ENCODE measurements at places on chromosomes 4 and X.

DNA sequence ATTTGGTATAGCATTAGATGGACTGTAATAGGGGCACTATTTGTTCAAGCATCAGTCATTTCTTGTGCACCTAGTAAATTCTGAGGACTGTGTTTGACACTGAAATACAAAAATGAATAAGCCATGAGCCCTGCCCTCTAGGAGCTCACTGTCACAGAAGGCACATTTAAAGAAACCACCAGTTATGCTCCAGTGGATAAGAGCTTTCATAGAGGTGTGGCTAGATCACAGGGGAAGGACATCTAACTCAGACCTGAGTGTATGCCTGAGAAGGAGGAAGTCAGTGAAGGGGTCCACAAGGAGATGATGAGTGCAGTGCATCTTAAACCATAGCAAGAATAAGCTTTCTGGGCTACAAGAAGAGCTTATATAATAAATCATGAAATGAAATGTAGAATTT, 40.1 kb downstream of the BTC start:
- DNase-seq = no peak

- no peak for DNase-seq
Measured at GRCh38 chr4:76570141-76570973, 135.3 kb downstream of the SHROOM3 start.

DNA sequence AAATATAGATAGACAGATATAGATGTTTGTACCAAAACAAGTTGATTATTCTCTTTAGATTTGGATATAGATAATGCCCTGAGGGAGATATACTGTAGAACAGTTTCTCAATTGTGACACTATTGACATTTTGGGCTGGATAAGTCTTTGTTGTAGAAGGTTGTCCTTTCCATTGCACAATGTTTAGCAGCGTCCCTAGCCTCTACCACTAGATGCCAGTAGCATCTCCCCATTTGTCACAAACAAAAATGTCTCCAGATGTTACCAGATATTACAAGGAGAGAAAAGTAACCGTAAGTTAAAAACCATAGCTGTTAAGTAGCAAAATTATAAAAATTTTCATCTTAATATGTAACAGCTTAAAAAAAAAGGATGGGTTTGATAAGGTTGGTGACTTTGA, 2595.3 kb downstream of the ARAP2 start:
- DNase-seq = no peak

GRCh38 chrX:133497356-133497755, 82.1 kb upstream of the GPC4 start:
- DNase-seq = no peak

DNA sequence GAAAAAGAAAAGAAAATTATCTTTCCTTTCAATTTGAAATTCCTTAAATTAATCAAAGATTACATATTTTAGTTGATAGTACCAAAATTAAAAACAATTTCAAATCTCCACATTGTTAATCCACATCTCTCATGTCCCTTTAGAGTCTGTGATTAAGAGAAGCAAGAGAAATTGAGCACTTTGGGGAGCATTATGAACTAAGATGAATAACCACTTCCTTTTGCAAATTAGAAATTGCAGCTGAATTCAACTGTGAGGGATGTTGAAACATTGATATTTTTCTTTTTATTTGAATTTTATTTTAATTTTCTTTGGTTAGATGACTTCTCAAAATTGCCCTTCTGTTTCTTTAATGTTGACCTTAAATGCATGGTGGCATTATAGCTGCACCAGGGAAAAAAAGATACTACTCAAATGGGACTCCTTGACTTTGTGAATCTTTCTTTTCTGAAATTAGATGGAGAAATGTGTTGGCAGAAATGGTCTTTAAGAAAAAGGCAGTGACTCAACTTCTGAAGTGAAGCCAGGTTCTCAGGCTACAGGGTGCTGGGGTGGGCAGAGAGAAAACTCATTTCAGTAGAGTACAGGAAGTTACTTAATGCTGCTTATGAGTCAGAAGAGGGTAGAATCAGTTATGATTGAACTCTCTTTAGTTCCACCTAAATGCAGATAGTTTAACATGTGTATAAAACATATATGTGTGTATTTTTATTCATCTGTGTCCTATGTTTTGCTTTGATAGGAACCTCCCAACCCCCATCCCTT, 92.0 kb upstream of the TNIP3 start:
- DNase-seq = no peak

DNA sequence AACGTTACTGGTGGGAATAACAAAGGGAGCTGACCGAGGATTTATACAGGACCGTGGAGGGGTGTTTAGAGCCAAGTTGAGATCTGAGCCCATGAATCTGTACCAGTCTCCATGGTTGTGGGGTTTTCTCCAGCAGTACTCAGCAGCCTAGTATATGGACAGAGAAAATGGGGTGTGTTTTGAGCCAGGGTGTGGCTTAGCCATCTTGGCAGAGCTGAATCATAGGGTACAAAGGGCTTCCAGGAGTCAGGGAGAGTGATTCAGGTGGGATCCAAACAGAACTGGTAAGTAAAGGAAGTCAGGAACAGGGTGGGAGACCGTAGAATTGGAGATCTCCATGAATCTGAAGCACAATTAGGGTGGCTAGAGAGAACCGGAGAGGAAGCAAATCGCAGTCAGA, 7.4 kb upstream of the HPRT1 start:
- no peak for DNase-seq

GRCh38 chr4:135553213-135553612, 1351.6 kb upstream of the PABPC4L start:
- DNase-seq = no peak

DNA sequence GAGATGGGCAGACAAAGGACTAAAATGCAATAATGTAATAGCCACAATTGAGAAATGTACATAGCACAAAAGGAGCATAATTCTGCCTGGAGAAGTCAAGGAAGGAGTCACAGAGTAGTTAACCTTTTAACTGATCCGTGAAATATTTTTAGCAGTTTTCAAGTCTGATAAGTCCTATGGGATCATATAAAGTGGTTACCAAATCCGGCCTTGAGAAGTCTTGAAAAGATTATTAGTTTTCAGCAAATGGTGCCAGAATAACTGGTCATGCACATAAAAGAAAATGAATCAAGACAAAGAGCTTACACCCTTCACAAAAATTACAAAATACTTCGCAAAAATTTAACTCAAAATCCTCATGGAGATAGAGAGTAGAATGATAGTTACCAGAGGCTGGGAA, 788.7 kb upstream of the AMOT start:
- DNase-seq = no peak

- DNase-seq = no peak
Measured at GRCh38 chr4:160350944-160351343, 1248.1 kb downstream of the RAPGEF2 start.

GRCh38 chrX:19627533-19627932, 112.2 kb upstream of the MAP3K15 start:
- DNase-seq = no peak

- peak; percentile 89 for DNase-seq
Measured at GRCh38 chrX:283115-283845, 2.1 kb downstream of the PLCXD1 start.

DNA sequence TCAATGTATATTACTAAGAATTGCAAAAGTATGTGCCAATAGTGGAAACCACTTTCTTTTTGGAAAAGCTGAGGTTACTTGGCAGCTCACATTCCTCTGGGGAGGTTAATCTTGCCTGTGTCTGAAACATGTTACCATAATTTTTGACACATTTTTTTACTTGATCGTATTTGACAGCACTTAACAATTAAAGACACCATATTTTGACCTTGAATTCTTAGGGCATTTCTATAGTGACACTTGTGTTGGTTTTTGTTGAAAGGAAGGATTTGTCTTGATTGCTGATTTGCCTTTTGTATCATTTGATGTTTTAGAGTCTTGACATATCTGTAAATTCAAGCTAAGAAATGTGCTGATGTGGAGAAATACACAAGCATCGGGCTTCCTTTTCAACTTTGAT, 2135.5 kb downstream of the PCDH7 start:
- DNase-seq = no peak

- DNase-seq = no peak
Measured at GRCh38 chrX:14899607-14900006, 26.4 kb downstream of the MOSPD2 start.

DNA sequence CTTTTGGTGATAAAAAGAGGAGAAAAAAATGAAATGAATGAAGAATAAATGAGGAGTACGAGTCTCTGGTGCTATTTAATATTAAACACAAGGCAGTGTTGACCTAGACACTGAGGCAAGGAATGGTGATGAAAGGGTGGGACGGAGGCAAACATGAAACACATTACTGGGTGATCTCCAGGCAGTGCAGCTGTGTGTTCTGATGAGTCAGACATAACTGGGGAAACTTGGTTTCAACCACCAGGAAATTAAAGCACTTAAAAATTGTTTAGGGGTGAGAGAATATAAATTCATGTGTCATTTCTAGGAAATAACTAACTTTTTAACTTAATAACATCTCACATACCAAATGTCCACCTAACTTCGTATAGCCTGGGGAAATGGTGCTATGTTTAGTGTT, 19.7 kb upstream of the CXCL6 start:
- no peak for DNase-seq

DNA sequence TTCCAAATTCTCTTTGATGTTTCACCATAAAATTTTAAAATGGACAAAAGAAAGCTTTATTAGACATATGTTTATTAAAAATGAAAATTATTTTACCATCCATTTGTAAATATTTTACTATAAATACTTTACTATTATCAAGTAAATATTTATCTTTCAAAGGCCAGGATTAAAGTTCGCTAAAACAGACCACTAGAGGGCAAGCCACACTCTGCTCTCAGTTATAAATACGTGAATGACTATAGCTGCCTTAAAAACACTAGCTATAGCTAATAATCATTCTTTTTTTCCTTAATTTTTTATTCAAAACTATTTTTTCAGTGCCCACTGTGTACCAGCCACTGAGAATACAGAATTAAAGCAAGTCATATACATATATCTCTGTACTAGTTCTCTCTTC, 38.6 kb downstream of the UNC5C start:
- no peak for DNase-seq

- no peak for DNase-seq
Measured at GRCh38 chr4:8221476-8221875, 22.4 kb downstream of the SH3TC1 start.

- no peak for DNase-seq
Measured at GRCh38 chrX:52988985-52989917, 30.9 kb upstream of the FAM156A start.

DNA sequence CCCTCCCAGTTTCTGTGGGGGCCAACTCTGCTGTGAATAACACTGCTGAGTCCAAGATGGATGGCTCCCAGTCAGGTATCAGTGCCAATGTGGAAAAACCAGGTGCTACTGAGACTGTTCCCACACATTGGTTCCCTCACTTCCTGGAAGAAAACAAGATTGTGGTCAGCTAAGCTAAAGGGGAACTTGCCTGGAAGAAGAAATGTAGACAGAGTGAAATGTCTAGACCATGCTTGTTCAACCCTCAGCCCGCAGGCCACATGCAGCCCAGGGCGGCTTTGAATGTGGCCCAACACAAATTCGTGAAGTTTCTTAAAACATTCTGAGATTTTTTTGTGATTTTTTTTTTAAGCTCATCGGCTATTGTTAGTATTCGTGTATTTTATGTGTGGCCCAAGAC, 28.6 kb upstream of the UTP14A start:
- DNase-seq = no peak

- no peak for DNase-seq
Measured at GRCh38 chr4:188110741-188111471, 1.5 kb upstream of the TRIML2 start.

DNA sequence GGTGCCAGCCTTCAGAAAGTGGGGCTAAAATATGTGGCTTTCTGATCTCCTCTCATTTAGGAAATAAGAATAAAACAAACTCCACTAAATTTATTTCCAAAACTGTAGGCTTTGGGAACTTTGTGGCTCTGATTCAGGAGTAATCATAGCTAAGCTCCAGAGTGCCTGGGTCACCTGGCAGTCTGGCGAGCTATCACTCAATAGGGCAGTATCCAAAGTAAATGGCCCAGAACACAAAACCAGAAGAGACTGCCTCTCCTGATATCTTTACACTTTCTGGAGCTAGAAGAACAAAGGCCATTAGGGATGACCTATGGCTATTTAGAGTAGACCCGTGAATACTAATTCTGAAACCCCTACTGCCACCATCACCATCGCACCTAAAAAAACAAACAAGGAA, 17.0 kb upstream of the PPARGC1A start:
- no peak for DNase-seq

- peak; percentile 66 for DNase-seq
Measured at GRCh38 chr4:1171311-1172227, 814 bp downstream of the SPON2 start.

GRCh38 chrX:54825716-54826438, 18.3 kb downstream of the MAGED2 start:
- no peak for DNase-seq

DNA sequence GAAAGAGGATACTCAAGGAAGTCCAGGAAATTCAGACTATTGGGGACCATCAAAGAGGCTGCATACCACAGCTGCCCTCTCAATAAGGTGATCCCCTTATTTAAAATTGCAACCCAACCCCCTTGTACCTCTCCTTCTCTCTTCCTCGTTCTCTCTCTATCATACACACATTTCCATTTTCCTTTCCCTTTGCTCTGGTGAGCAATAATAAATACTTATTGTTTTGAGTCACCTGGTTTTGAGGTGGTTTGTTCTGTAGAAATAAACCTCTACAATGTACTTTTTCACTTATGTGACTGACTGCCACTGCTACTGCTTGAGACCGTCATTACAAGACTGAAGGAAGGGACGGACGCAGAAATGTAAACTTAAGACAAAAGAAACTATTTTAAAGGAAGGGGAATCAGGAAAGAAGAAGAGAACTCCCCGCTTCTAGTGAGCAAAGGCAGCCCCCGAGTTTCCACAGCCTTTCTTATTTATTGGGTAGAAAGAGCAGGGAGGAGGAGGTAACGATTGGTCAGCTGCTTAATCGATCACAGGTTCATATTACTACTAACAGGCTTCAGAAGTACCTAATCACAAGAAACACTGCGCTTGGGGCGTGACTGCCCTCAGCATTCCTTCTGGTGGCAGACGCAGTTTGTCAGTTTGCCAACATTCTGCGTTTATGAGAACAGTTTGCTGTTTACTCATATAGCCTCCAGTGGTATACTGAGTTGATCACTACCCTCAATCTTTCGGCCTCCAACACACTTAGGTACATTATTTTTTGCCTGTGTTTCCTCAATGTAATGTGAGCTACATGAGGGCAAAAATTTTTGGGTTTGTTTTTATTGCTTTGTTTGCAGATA, 16.9 kb upstream of the TMEM165 start:
- DNase-seq = no peak

GRCh38 chr4:158934996-158935669, 166.3 kb downstream of the FNIP2 start:
- DNase-seq = no peak

DNA sequence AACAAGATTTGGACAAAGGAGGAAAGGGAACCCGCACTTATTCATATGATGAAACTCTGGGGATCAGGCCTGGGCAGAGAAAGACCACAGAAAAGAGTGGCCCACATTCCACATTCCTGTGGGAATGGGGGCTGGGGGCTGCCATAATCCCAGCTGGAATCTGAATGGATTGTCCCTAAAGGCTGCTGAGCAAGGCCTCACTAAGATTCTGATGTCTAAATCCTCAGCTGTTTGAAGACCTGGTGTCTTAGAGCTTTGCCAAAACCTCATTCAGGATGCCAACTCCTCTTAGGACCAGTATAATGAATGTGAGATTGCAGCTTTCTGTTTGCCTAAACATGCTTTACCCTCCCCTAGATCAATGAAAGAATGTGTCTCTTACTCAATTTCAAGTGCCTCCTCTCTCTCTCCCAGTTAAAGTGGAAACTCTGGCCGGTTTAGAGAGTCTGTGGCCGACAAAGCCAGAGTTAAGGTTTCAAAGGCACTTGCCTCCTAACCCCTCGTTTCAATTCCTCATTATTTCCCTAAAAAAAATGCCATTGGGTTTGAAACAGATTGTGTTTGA, 33.3 kb upstream of the GPC4 start:
- DNase-seq = no peak

GRCh38 chr4:19739101-19739651, 512.5 kb upstream of the SLIT2 start:
- no peak for DNase-seq
